ENCODE measurements at places on chromosomes 12 and 14. TPM values are rescaled to one million over a fixed set of nuclear protein-coding genes. Genes with fewer than 3 reads are reported as not detected.

DNA sequence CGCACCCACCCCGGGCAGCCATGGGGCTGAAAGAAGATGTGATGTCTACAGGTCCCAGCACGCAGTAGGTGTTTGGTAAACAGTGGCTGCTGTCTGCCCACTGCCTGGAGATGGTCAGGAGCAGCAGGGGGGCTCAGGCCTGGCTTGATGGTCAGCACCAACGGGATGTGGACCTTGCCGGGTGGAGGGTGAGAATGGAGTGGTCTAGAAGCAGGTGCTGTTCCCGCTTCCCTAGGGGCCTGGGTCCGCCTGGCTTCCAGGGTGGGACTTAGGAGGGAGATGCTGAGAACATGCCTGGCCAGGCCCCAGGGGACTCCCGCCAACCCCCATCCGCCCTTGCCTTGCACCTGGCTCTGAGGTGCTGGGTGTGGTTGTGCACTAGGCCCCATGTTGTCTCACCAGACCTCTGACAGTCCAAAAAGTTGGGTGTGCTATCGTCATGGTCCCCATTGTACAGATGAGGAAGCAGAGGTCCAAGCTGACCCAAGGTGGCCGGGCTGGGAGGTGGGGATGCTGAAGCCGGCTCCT is 12.9 kb downstream of the FAM222A start:
- H3K27me3 ChIP-seq, result no peaks in the 10 kb centered on the region
- no peak overlapping the region for H3K4me3 ChIP-seq
- no peaks in the 10 kb centered on the region for H3K36me3 ChIP-seq
- no peak for DNase-seq
- H3K4me1 ChIP-seq, result no peaks in the 10 kb centered on the region
- H3K27ac ChIP-seq, result no peak overlapping the region

- H3K27ac ChIP-seq, result no peak overlapping the region
- H3K27me3 ChIP-seq, result no peaks in the 10 kb centered on the region
- DNase-seq, result no peak
- H3K4me3 ChIP-seq, result no peak overlapping the region
- H3K36me3 ChIP-seq, result peaks cover 5% of the 10 kb centered on the region
These were observed 133.1 kb downstream of the TMEM30B start for GRCh38 chr14:61147831-61148549.

DNA sequence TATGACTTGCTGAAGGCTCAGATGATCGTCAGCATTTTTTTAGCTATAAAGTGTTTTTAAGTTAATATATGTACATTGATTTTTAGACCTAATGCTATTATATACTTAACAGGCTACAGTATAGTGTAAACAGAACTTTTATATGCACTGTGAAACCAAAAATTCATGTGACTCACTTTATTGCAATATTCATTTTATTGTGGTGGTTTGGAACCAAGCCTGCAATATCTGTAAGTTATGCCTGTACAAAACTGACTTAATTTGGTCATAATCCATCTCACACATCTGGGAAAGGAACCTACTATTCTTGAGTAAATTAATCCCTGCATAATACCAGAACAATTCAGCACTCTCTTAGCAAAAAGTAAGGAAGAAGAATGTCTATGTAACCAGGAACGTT is 390.7 kb downstream of the SYT1 start:
- no peaks in the 10 kb centered on the region for H3K36me3 ChIP-seq
- H3K27ac ChIP-seq, result no peak overlapping the region
- no peak overlapping the region for H3K4me3 ChIP-seq
- DNase-seq, result no peak
- no peaks in the 10 kb centered on the region for H3K4me1 ChIP-seq
- H3K27me3 ChIP-seq, result no peaks in the 10 kb centered on the region

RNASE2 gene
- total RNA-seq, result not detected

GRCh38 chr12:130987151-130987931 is 33.6 kb downstream of the ADGRD1 start:
- H3K4me3 ChIP-seq, result no peak overlapping the region
- no peak for DNase-seq
- H3K4me1 ChIP-seq, result no peaks in the 10 kb centered on the region
- H3K27ac ChIP-seq, result no peak overlapping the region

DNA sequence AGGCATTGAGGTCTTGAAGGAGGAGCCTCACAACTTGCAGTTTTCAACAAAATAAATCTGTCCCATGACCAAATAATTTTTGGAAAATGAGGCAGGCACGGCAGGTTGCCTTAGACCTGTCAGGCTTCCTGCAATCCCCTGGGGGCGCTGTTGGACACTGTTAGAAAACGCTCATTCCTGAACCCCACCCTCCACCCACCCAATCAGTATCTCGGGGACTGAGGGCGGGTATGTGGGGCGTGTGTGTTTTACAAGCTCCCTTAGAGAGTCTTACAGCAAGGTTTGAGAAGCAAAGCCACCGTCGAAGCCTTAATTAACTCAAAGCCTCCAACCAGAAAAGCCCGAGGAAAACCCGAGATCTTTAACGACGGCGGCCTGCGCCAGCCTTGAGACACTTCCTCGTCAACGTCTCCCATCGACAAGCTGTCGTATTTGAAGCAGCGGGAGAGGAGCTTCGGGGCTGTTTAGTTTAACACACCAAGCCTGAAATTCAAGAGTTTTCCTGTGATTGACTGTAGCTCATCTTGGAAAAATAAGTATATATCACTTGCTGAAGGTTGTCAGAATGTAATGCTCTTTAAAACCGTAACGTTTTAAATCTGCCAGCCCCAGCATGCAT is 123.0 kb downstream of the GLT1D1 start:
- H3K36me3 ChIP-seq, result no peaks in the 10 kb centered on the region
- H3K27ac ChIP-seq, result no peak overlapping the region
- H3K4me3 ChIP-seq, result no peak overlapping the region
- peak; percentile 67 for DNase-seq
- no peaks in the 10 kb centered on the region for H3K27me3 ChIP-seq

TMCC3 gene
- 0.82 TPM for total RNA-seq

- no peak overlapping the region for H3K4me3 ChIP-seq
- DNase-seq, result no peak
- peaks cover 4% of the 10 kb centered on the region for H3K36me3 ChIP-seq
- no peaks in the 10 kb centered on the region for H3K4me1 ChIP-seq
These were observed 182.7 kb downstream of the PCNX1 start for GRCh38 chr14:71089971-71090370.

PWP1 gene
- 37.4 TPM for total RNA-seq

RFX4 gene
- total RNA-seq, result not detected

SDR9C7 gene
- not detected for total RNA-seq

DNA sequence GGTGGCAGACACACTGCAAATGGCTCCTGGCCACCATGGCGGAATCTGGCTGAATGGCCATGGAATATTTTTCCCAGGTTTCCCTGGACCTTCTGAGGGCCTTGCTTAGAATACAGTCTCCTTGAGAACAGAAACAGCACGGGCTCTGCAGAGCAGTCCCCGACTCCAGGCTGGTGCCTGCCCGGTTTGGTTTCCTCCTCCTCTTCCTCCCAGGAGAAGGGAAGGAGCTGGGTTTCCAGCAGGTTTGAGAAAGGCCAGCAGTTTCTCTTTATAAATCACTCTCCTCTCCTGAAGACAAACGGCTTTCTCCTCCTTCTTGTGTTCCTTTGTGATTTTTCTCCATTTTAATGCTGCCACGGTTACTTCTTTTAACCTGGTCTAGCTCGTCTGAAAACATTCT is 106.8 kb upstream of the RFLNA start:
- no peaks in the 10 kb centered on the region for H3K36me3 ChIP-seq
- no peaks in the 10 kb centered on the region for H3K4me1 ChIP-seq
- no peak overlapping the region for H3K4me3 ChIP-seq
- H3K27me3 ChIP-seq, result no peaks in the 10 kb centered on the region
- no peak overlapping the region for H3K27ac ChIP-seq

PTPRB gene
- total RNA-seq, result 0.07 TPM

BRF1 gene
- total RNA-seq, result 19.0 TPM

DNA sequence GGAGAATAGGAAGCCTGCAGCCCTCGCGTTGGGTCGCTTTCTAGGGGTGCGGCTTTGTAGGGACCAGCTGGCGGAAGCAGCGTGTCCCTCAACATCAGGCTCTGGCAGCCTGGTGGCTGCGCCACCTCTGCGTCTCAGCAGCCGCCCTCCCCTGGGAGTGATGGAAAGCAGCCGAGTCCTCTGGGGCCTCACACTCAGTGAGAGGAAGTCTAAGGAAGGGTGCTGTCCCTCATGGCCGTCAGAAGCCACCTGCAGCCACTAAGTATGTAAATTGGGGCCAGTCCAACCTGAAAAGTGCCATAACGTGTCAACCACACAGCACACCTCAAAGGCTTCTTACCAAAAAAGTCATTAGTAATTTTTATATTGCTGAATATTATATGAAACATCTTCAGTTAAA is 80.3 kb downstream of the WDR20 start:
- DNase-seq, result peak; percentile 98
- H3K4me3 ChIP-seq, result peak overlapping the region; percentile 6
- 0 out of 2 replicates have a peak overlapping the region, but pooled peaks have one; percentile 19 for H3K27ac ChIP-seq
- 0 out of 2 replicates have a peak, but pooled peaks cover 4% of the 10 kb centered on the region for H3K36me3 ChIP-seq
- H3K4me1 ChIP-seq, result peaks cover 44% of the 10 kb centered on the region

DNA sequence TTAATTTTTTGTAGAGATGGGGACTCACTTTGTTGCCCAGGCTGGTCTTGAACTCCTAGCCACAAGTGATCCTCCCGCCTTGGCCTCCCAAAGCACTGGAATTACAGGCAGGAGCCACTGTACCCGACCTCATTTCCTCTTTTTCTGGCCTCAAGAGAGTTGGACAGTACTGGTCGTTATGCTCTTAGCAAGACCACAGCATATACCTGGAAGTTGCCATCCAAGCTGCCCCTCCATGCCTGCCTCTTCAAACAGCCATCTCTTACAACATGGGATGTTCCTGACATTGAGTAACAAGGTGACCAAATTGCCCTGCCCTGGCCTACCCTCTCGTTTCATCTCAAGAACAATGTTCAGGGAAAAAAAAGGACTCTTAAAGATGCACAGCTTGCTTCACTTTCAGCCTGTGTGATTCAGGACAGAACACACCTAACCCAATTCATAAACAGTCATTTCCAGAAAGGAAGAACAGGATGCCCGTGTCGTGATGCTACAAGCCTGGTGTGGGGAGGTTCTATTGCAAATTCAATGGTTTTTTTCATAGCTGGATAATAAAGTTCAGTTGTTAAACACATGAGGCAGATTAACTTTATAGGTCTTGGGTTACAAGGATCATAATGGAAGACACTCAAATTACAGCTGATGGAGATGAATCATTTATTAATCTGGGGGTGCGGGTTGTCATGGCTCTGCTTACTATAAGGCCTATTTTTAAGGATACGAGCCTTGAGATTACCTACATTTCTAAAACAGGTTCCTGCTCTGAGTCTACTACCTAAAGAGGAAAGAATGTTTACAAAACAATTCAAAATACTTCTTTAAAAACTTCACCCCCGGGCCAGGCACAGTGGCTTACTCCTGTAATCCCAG is 11.9 kb downstream of the GLTP start:
- no peaks in the 10 kb centered on the region for H3K27me3 ChIP-seq
- DNase-seq, result no peak
- no peaks in the 10 kb centered on the region for H3K36me3 ChIP-seq

- H3K36me3 ChIP-seq, result no peaks in the 10 kb centered on the region
- peaks cover 44% of the 10 kb centered on the region for H3K4me1 ChIP-seq
- H3K27ac ChIP-seq, result no peak overlapping the region
- DNase-seq, result no peak
These were observed 69.4 kb downstream of the IRF2BPL start for GRCh38 chr14:76958980-76959710.

DNA sequence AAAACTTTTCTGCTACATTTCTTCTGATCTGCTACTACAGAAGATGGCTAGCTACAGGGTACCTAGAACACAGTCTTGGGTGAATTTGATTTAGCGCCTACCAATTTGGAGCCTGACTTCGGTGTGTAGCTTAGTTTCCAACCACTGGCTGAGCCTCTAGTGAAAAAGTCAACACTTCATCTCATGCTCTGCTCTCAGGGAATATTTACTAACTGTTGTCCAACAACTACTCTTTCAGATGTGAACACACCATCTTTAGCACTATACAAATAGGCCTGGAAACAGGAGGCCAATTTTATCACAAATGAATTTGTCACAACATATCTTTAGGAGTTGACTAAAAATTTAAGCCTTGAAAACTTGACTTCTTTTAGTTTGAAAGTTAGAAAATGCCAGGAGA is 167.9 kb downstream of the NELL2 start:
- DNase-seq, result no peak
- H3K4me3 ChIP-seq, result no peak overlapping the region
- no peak overlapping the region for H3K27ac ChIP-seq

- H3K27me3 ChIP-seq, result no peaks in the 10 kb centered on the region
- no peaks in the 10 kb centered on the region for H3K4me1 ChIP-seq
- no peak overlapping the region for H3K27ac ChIP-seq
- no peak for DNase-seq
- no peaks in the 10 kb centered on the region for H3K36me3 ChIP-seq
These were observed 324.6 kb downstream of the RAD51B start for GRCh38 chr14:68144051-68144681.

RTN1 gene
- 0.32 TPM for total RNA-seq

DNA sequence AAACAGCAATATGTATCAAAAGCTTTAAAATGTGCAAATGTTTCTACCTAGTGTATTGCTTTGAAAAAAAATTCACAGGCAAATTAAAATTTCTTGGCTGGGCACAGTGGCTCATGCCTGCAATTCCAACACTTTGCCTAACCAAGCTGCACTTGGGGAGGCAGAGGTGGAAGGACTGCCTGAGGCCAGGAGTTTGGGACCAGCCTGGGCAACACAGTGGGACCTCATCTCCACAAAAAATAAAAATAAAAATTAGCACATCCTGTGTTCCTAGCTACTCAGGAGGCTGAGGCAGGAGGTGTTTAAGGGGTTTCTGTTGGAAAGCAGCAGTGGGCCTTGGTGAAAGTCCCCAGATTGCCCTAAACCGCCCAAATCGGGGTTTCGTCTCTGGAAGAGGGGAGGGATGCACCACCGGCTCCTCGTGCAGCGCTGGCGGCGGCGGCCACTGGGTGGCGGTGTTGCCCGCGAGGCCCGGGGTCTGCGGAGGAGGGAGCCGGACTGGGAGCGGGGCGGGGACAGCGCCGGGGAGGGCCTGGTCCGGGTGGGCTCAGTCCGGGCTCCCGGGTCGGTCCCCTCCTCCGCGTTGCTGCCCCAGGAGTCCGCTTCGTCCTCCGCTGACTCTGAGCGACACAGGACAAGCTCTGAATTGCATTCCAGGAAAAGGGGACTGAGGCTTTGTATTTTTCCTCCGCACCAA is 265.6 kb downstream of the AACS start:
- no peak overlapping the region for H3K4me3 ChIP-seq
- DNase-seq, result peak; percentile 79
- H3K36me3 ChIP-seq, result no peaks in the 10 kb centered on the region
- H3K27me3 ChIP-seq, result no peaks in the 10 kb centered on the region

DNA sequence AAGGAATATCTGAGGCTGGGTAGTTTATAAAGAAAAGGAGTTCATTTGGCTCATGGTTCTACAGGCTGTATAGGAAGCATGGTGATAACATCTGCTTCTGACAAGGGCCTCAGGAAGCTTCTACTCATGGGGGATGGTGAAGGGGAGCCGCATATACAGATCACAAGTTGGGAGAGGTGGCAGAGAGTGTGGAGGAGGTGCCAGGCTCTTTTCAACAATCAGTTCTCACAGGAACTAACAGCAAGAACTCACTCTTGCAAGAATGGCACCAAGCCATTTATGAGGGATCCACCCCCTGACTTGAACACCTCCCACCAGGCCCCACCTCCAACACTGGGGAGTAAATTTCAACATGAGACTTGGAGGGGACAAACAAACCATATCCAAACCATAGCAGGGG is 3.5 kb upstream of the TSPAN11 start:
- no peaks in the 10 kb centered on the region for H3K4me1 ChIP-seq
- H3K27ac ChIP-seq, result no peak overlapping the region
- H3K27me3 ChIP-seq, result no peaks in the 10 kb centered on the region
